ENCODE measurements at places on chromosomes 7 and 10.

- DNase-seq: no peak
These were observed 21.9 kb upstream of the FRAT2 start for GRCh38 chr10:97356318-97356914.

DNA sequence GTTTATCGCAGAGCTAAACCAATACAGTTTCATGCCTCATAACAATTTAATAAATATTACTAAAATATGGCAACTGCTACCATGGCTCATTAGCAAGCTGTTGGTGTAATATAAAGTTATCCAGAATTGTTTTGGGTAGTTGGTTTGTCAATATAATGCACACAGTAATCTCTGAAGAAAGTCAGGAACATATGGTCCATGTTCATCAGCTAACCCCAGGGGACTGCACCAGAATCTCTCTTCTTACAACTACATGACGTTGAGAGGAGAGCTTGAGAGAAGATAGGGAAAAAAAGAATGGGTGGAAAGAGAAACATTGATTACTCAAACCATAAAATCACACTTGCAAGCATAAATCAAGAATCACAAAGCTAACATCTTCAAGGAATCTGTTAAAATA, 333.7 kb downstream of the NRG3 start:
- no peak for DNase-seq

- DNase-seq: no peak
These were observed 93.0 kb downstream of the HGF start for GRCh38 chr7:81676813-81677212.

GRCh38 chr7:80374321-80374720, 137.5 kb downstream of the GNAT3 start:
- no peak for DNase-seq

GRCh38 chr10:5343561-5343960, 21.2 kb upstream of the UCN3 start:
- no peak for DNase-seq

All from suppressor macrophage treated with lipopolysaccharide for 4 hours (primary cell).